Aorta (tissue), 5 donors: ENCODE measurements at places on chromosomes 4 and X.
A peak's percentile ranks its signal among the peaks of the same experiment; 100 is the strongest.

DNA sequence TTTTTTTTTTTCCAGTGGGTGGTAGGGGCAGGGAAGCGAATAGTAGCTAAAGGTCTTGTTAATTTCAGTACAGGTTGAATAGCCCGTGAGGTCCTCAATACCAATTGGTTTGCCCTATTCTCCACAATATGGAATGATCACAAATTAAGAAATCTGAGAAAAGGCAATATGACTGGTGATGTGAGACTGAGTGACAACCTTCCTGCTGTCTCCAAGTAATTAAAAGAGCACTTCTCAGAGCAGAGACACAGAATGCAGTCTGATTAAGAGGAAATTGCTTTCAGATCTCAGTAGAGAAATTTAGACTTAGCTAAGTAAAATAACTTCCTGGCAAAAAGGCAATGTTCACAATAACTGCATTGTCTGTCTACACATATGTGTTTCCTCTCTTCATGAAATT is 23.0 kb downstream of the GPR174 start:
- DNase-seq = no peak

DNA sequence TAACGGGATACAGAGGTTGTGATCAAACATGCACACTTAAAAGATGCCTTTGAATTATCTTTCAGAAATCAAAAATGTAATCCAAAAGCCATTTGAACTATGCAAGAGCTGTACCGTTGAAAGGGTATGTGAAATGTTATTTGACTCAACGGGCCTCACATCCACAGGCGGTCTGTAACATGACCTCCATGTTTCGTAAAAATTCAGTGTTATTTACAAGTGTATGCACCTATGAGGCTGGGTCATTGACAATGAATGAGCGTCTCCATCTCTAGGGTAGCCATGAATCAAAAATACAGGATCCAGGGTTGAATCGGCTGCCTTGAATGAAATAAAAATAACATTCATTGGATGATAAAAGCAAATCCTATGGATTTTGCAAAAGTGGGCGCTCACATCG is 100.1 kb downstream of the CRLF2 start:
- DNase-seq = no peak

DNA sequence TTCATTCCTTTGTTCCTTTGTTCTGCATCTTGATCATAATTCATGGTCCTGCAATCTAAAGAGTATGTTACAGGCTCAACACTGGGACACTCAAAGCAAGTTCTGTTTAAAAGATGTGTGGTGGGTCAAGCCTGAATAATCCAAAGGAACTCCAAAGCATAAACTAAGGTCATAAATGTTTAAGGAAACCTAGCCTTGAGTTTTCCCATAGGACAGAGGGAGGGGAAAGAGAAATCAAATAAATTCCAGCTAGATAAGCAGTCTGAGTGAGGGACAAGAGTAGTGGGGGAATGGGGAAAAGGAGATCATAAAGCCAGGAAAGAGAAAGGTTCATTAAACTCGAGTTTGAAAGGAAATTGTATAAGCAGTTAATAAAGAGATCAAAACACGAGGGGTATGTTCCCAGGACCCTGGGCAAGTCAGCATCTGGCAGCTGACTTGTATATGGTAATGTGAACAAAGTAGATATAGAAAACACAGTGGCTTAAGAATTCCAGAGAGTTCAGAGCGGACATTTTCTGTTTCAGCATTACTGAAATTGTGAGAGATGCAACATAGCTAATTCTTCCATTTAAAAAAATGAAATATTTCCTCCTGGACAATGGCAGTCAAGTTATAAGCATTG is 125.8 kb upstream of the EDNRA start:
- no peak for DNase-seq

- DNase-seq = no peak
These were observed 16.1 kb upstream of the EXOSC9 start for GRCh38 chr4:121784975-121785374.

DNA sequence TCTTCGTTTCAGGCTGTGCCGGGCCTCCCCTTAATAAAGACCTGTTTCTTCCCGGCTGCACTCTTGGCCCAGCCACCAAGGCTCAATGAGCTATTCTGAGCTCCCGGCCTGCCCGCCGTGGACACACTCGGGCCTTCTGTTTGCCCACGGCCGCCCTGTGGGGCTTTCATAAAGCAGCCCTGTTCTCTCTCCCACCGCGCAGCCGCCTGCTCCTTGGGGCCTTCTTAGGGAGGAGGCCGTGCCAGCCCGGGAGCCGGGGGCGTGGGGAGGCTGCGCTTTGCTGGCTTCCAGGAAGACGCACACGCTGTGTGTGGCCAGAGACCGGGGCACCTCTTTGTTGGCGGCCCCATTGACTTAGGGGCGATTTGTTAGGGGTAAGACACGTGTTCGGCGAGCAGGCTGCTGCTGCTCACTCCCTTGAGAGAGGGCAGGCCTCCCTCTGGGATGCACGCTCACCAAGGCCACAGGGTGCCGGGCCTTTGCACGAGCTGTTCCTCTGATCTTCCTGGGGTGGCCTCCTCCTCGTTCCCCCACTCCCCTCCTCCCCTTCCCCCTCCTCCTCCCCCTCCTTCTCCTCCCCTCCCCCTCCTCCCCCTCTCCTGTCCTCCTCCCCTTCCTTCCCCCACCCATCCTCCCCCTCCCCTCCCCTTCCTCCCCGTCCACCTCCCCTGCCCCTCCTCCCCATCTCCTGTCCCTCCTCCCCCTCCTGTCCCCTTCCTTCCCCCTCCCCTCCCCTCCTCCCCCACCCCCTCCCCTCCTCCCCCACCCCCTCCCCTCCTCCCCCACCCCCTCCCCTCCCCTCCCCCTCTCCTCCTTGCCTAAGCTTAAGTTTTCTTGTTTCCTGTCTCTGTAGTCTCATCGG is 11.3 kb downstream of the BLOC1S4 start:
- no peak for DNase-seq

- no peak for DNase-seq
These were observed 13.0 kb upstream of the ARX start for GRCh38 chrX:25028726-25029125.

GRCh38 chrX:134695999-134696398 is 37.7 kb upstream of the PLAC1 start:
- no peak for DNase-seq

DNA sequence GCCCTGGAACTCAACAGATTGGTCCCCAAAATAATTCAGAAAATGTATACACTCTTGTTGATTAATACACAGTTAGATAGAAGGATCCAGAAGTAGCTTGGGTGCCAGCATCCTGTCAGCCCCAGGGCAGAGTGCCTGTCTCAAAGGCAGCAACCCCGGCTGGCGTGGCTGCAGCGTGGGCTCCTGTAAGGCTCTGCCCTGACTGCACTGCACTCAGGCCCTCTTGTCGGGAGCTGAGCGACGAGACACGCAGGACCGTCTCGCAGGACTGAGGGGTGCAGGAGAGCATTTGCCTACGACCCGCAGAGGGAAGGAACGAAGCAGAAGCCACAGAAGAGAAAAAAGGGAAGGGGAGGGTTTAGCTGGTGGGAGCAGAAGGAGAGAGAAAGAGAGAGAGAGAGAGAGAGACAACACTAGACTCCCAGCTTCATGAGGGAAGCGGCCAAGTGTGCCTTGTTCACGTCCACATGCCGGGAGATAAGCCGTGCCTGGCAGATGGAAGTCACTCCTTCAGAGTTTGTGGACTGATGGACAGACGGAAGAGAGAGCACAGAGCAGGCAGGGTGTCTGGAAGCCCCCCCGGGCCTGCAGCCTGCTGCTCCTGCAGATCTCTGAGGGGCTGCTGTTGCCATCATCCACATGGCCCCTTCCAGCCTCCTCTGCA is 38.7 kb upstream of the HELT start:
- DNase-seq = peak; percentile 55

GRCh38 chrX:118974088-118974907 is at the start of gene LONRF3:
TSS of gene LONRF3 (plus strand) at chrX:118974618. CDS start at chrX:118974781, 163 bp downstream.
- peak; percentile 92 for DNase-seq

- DNase-seq = no peak
These were observed 230.5 kb upstream of the LCORL start for GRCh38 chr4:18252052-18252451.

DNA sequence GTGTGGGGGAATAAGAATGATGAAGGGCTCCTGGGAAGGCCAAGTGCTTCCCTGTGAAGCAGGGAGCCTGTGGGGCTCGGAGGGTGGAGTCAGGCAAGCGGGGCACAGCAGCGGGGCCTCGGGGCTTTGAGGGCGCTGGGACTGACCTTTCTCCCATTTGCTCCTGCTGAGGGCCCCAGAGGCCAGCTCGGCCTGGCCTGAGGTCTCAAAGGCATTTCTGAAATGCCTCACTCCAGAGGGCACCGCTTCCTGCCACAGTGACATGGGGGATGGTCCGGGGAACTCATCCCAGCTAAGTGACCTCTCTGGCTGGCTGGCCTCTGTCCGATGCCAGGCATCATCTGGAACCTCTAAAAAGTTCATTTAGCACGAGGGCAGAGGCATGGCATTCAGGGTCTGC is 98.8 kb upstream of the STX18 start:
- DNase-seq = no peak

DNA sequence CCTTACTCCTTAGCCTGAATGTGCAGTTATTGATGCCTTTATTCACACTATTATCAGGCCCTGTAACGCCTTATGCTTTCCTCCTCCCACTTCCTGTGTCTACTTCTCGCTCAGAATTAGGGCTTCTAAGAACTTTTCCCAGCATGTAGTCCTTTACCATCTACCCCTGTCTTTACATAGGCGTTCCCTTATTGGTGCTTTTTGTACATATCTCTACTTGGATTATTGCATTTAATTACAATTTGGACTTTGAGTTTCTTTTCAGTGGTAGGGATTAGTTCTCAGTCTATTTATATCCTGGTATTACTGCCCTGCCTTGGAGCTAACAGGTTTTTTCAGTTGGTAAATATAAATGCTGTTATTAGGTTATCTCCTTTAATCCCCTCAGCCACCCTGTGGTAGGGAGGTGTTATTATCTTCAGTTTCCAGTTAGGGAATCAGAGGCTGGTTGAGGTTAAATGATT is 84.0 kb downstream of the RBPJ start:
- DNase-seq = no peak

- no peak for DNase-seq
These were observed 212.7 kb downstream of the CENPC start for GRCh38 chr4:67332627-67333026.

GRCh38 chr4:151228189-151229119 is 48.5 kb upstream of the PRSS48 start:
- DNase-seq = no peak

GRCh38 chrX:108126661-108127060 is 35.1 kb downstream of the ATG4A start:
- no peak for DNase-seq

- no peak for DNase-seq
These were observed 16.1 kb upstream of the RS1 start for GRCh38 chrX:18687856-18688495.

GRCh38 chrX:54747733-54748393 is 50.2 kb downstream of the ITIH6 start:
- no peak for DNase-seq

GRCh38 chrX:23952984-23953907 is 45.4 kb downstream of the CXorf58 start:
- no peak for DNase-seq

- no peak for DNase-seq
These were observed 82.3 kb downstream of the PRSS12 start for GRCh38 chr4:118270492-118270891.

DNA sequence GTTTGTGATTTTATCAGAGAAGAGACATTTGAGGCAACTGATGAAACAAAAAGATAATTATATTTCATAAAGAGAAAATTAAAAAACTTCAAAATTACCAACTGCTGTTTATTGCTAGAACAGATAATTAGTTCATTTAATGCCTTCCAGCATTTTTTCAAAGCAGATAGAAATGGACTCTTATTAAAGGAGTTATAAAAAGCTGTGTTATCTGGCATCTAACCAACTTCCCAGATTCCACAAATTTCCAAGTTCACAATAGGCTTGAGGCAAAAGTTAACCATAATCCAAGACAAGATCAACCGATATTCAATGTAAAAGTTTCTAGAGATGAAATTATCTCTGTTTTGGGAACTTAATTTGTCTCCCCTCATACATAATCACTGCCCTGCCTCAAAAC is 152.4 kb downstream of the TSPAN5 start:
- no peak for DNase-seq

GRCh38 chr4:185710487-185710995 is 101.5 kb downstream of the SORBS2 start:
- peak; percentile 85 for DNase-seq

GRCh38 chr4:136909626-136910025 is 622.7 kb downstream of the PCDH18 start:
- no peak for DNase-seq
